ENCODE measurements at places on chromosomes 5 and 9.
A peak's percentile ranks its signal among the peaks of the same experiment; 100 is the strongest.

- no peak for DNase-seq
These were observed 126.2 kb upstream of the PCA3 start for GRCh38 chr9:76638001-76638400.

GRCh38 chr5:143063175-143063970, 293.2 kb downstream of the ARHGAP26 start:
- no peak for DNase-seq

DNA sequence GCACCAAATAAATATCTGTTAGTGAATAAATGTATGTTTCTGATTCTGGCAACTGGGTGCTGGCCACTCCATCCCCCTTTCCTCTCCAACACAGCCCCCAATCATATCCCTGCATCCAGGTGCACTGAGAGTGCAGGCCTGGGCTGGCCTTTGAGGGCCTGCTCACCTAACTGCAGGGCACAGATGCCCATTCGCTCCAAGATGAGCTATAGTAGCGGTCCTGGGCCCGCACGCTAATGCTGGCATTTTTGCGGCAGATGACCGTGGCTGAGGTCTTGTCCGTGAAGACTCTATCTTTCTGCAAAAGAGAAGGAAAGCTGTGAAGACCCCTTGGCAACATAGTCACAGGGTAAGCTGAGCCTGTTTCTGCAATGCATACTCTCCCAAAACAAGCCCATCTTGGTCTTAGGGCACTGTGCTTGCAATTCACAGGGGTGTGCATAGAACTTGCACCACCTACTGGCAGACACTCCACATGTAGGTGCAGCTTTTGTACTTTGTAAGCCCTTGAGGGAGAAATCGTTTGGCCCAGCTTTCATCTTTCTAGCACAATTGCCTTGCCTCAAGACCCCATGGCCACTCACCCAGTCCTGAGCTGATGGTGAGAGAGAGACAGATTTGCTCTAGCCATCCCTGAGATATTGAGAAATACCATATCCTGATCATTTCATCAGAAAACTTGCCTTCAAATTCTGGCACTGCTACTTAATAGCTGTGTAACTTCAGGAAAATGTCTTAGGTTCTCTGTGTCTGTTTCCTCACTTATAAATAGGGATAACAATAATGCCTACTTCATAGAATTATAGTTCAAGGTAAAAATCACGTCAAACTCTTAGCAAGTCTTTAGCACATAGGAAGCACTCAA, 13.5 kb downstream of the IL12B start:
- peak; percentile 15 for DNase-seq

- no peak for DNase-seq
These were observed 119.2 kb downstream of the SMARCA2 start for GRCh38 chr9:2134391-2134790.

DNA sequence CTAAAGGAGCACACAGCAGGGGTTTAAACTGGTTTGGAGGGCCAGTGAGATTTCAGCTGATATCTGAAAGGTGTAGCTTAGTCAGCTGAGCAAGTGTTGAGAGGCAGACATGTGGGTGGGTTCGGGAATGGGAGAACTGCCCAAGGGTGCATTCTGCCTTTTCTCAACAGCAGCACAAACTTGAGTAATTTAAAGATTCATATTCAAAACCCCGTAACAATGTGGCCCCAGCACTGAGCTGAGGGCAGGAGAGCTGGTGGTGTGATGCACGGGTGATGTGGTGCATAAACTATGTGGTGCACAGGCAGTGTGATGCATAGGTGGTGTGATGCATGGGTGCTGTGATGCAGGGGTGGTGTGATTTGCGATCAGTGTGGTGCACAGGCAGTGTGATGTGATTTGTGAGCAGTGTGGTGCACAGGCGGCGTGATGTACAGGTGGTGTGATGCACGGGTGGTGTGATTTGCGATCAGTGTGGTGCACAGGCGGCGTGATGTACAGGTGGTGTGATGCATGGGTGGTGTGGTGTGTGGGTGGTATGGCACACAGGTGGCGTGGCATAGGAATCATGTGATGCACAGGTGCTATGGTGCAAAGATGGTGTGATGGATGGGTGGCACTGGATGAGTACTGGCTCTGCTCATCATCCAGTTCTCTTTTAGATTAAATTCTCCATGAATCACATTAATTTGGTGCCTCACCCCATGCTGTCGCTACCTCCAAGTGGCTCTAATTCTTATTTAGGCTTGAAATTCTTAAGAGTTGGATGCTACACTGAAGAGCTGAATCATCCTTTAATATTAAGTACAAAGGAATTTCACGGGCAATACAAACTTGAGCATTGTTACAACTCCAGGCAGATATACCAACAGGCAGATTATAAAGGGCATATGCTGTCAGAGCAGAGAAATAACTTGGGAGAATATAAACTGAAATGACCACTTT, 53.6 kb downstream of the DAP start:
- no peak for DNase-seq

DNA sequence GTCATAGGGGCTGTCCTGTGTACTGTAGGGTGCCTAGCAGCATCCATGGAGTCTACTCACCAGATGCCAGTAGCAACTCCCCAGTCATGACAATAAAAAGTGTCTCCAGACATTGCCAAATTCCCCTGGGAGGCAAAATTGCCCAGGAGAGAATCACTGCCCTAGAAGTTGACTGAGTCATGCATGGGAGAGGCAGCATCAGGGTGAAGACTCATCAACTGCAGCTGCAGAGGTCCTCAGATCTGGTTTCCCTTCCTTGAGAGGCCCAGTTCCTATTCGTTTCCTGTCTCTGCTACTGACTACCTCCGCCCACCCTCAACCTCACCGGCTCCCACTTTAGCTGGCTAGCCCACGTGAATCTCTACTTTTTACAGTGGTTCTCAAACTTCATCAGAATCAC, 88.6 kb upstream of the AGXT2 start:
- DNase-seq, result no peak

GRCh38 chr5:1881098-1881572, 1.6 kb downstream of the IRX4 start:
- DNase-seq, result no peak

- no peak for DNase-seq
These were observed 8.6 kb upstream of the AQP3 start for GRCh38 chr9:33455945-33456344.

DNA sequence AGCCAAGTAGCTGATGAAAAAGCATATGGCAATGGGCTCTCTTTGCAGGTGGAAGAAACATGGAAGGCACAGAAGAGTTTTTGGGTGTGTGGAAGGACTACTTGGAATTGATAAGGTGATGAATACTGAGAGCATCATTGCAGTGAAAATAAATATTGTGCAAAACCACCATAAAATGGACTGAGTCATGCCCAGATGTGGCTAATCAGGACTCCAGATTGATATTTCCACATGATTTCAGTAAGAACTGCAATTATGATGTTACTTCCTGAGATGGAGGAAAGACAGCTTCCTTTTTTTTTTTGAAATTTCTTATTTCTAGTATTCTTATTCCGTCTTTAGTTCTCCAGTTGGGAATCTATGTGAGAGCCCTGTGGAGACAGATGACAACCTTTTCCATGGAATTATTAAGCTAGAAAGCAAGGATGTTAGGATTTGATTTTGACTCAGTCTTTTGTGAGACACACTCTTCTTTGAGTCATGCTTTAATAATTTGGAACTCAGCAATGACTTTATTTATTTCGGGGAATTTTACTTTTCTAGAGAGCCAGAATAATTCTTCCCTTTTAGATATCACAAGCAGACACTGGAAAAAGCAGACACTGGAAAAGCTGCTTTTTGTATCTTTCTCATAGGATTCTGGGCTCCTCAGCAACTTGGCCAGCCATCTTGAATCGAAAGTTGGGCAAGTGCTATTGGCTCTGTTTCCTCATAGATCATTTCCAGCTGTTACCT, 94.2 kb upstream of the VCAN start:
- no peak for DNase-seq
